ENCODE measurements at places on chromosomes 2 and 18.

- peak; percentile 56 for DNase-seq
These were observed at the start of gene SP140L for GRCh38 chr2:230326453-230327417. Gene SP140L (plus strand): TSS chr2:230327193. CDS start chr2:230327270, 77 bp downstream.

- no peak for DNase-seq
These were observed 751.2 kb upstream of the NRXN1 start for GRCh38 chr2:51782921-51783765.

GRCh38 chr2:235940330-235940729 is 227.9 kb downstream of the GBX2 start:
- DNase-seq: no peak

GRCh38 chr2:31886700-31887099 is 124.1 kb downstream of the MEMO1 start:
- no peak for DNase-seq

DNA sequence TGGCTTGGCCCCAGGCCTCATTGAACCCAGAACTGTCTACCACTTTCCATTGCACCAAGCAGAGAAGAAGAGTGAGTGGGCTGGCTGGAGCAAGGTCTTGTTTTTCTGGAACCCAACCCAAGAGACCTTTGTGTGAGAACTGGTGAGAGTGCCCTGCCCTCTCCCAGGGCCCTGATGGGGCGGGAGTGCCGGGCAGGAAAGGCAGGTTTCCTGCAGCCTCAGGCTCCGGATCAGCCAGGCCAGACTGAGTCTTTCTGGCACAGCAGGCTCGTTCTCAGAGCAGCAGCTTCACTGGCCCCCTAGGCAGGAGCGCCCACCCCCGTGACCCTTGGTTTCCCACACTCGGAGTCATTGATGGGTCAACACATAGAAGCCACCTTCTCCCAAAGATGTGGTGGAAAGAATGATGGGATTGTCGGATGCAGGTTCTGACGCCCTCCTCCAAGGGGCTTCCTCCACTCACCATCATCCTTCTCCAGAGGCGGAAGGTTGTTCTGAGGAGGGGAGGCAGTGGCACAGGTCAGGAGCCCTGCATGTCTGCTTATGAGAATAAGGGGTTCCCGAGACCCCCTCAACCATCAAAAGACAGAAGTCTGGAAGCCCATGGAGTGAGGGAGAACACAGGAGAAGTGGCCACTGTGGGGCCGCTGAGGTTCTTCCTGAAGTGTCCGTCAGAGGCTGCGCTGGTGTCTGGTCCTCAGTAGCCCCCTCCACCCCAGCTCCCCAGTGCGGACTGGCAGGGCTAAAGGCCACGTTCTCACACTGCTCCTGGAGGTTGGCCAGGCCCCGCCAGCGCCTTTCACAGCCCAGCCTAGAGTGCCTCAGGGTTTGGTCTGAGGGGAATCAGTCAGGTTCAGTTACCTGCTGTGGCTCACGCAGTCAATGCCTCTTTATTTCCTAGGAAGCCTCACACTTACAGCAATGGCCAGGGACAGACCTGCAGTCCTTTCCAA is 62.8 kb upstream of the LAPTM4A start:
- DNase-seq: no peak

DNA sequence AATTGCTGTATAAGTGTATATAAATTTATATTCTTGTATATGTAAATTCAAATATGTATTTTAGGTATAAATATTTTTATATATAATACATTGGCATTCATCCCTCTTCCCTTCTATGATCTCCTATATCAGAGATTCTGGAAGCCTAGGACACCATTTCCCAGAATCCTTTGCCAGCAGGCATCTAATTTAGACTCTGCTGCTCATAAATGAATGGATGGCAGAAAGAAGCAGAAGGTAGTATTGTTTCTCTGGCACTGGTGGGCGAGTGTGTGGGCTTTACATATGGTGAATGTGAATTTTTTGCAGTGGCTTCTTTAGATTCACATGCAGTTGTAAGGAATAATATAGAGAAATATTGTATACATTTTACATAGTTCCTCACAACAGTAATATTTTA is 215.2 kb upstream of the THSD7B start:
- DNase-seq: no peak

DNA sequence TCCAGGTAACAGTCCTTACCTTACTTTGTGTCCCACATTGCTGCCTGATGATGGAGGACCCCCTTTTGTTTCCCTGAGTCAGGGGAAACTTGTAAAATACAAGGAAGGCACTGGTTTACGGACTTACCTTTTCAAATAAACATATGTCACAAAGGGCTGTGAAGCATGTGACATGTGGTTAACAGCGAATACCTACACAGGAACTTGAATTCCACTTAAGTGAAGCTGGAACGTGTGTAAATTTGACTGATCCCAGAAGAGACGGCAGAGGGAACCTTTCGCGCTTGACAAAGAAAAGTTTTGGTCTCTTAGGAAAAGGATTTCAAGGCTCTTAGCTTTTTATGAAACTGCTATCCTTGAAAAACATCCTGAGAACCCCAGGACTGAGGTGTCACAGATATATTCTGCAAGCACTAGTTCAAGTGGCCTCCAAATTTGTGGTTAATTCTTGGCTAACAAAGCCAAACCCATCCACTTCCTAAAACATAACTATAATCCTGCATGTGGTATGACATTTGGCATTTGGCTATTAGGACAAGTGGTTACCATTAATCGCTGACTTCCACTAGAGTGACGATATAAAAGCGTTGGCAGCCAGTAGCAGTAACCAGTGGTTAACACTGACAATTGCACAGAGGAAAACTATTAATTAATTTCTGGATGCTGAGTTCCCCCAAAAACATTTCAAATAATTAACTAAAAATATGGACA is 55.6 kb downstream of the ITGB6 start:
- no peak for DNase-seq

- DNase-seq: no peak
These were observed 58.3 kb downstream of the DOCK10 start for GRCh38 chr2:224983712-224984554.

GRCh38 chr2:161426922-161427663 is 11.0 kb downstream of the TBR1 start:
- DNase-seq: no peak

DNA sequence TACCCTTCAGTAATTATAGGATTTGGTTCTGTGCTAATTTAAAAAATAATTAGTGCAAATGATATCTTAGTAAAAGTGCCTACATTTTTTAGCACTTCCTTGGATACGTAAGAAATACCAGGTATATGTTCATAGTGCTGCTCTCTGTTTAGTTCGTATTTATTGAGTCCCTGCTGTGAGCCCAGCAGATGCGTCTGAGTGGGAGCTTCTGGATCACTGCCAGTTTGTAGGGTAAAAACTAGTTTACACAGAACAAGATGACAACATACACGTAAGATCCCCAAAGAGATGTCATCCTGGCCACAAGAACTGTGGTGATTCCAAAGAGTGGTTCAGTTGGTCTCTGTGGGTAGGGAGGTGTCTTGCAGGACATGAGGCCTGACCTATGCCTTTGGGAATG is 103.2 kb downstream of the CTIF start:
- no peak for DNase-seq

DNA sequence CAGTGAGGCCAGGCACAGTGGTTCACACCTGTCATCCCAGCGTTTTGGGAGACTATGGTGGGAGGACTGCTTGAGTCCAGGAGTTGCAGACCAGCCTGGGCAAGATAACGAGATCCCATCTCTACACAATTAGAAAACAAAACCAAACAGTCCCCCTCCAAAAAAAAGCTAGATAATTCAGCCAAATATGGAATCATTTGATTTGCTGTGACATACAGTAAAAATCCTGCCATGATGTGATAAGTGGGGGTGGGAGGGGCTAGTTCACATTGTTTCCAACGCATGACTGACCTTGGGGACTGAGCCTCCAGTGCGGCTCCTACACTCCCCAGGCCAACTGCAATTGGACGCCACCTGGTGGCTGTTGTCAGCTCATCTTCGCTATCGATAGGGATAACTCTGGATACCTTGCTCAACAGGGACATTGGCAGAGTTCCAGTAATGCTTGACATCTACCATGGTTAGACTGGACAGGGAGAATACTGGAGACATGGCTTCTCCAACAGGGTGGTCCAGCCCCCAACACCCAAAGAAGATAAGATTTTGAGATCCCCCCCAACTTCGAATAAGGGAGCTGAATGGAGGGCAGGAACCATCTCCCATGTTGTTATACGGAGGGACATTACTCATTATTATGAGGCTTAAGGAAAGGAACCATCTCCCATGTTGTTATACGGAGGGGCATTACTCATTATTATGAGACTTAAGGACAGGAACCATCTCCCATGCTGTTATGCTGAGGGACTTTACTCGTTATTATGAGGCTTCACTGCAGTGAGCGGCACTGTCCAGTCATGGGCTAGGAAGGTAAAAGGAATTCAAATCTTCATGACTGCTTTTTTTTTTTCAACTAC is 135.9 kb downstream of the TGIF1 start:
- DNase-seq: no peak

DNA sequence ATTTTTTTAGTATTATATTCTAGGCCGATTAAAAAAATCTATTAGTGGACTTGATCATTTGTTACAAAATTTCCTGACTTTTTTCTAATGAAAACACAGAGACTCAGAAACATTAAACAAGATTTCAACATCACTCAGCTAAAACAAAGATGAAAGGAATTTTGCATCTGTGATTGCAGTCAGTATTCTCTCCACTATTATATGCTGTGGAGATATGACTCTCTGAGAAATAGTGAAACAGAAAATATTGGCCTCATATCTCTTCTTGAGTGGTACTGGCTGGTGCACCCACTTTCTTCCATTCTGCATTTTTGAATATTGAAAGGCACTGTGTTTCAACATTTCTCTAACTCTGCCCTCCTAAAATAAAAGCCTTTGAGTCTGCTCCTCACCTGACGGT is 914.2 kb downstream of the TSN start:
- DNase-seq: no peak

- no peak for DNase-seq
These were observed 479.7 kb downstream of the TXNL1 start for GRCh38 chr18:56158676-56159075.

GRCh38 chr2:100754951-100755350 is 65.0 kb upstream of the NPAS2 start:
- DNase-seq: no peak

All from stimulated activated CD4-positive, alpha-beta T cell treated with anti-CD3 and anti-CD28 coated beads, TNF-alpha, amount 100 ng/mL, for 4 hours (primary cell).